Panc1 (cell line): ENCODE measurements at places on chromosomes 12 and 14. TPM values are rescaled to one million over a fixed set of nuclear protein-coding genes. Genes with fewer than 3 reads are reported as not detected.

- H3K36me3 ChIP-seq, result no peaks in the 10 kb centered on the region
- no peak for DNase-seq
- no peak overlapping the region for H3K4me3 ChIP-seq
- H3K27ac ChIP-seq, result no peak overlapping the region
- H3K27me3 ChIP-seq, result no peaks in the 10 kb centered on the region
- no peaks in the 10 kb centered on the region for H3K4me1 ChIP-seq
Observed at GRCh38 chr12:29039013-29039412, 110.1 kb upstream of the FAR2 start.

The ACOT6 gene
- total RNA-seq, result not detected

The TXNDC16 gene
- total RNA-seq, result 4.9 TPM

The PRKD1 gene
- 8.2 TPM for total RNA-seq

- no peaks in the 10 kb centered on the region for H3K27me3 ChIP-seq
- H3K4me3 ChIP-seq, result no peak overlapping the region
- no peaks in the 10 kb centered on the region for H3K4me1 ChIP-seq
- no peaks in the 10 kb centered on the region for H3K36me3 ChIP-seq
- DNase-seq, result no peak
- H3K27ac ChIP-seq, result no peak overlapping the region
Observed at GRCh38 chr12:74285773-74286172, 251.9 kb upstream of the ATXN7L3B start.
